ENCODE measurements at places on chromosomes 16 and 17.
A peak's percentile ranks its signal among the peaks of the same experiment; 100 is the strongest.

DNA sequence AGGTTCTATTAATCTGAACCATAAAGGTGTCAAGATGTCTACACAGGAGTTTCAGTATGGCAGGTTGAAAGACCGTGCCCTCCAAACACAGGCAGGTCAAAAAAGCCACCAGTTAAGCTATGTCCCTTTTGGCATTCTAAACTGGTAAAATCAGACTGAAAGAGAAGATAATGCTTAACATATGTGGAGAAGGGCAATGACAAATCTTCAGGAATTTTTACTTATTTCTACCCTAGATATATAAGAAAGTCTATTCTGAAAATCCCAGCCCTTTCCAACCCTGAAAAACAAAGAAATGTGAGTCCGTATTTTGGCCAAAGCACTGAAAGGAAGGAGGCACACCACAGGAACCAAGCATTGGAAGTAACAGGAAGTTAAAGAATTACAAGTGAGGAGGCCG lies 16.5 kb downstream of the AP1G1 start:
- DNase-seq, result no peak

GRCh38 chr16:57993438-57993837 lies 7.0 kb downstream of the ZNF319 start:
- no peak for DNase-seq

DNA sequence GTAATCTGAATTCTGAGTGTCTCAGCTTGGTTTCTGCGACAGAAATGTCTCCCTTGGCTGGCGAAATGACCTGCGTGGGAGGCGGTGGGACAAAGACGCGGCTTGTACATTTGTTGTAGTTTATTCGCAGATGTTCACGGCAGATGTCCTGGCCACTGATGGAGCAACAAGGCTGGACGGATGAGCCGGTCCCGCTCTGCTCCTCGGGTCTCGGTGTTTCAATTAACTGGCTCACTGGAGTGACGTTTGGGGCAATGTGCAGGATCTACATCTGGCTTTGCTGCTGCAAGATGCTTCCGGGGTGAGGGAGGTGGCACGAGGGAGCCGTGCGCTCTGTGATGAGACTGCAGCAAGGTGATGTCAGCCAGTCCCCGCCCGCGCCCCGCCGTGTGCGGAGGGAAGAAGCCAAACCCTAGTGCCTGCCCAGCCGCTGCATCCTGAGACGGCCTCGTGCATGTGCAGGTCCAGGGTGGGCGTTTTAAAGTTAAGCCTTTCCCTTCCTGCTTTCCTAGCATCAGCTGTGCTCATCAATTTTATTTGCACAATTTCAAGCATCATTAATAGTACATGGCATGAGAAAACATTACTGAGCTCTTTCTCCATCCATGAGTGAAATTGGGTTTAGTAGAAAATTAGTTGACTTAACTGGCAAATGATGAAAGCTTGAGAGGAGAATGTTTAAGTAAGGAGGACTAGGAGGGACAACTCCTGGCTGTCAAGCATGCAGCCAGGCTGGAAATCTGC lies 44.4 kb downstream of the MGAT5B start:
- DNase-seq, result no peak

- DNase-seq, result no peak
Observed at GRCh38 chr16:83813823-83814658, 6.3 kb downstream of the HSBP1 start.

GRCh38 chr16:53745753-53746266 lies 41.9 kb downstream of the FTO start:
- no peak for DNase-seq

DNA sequence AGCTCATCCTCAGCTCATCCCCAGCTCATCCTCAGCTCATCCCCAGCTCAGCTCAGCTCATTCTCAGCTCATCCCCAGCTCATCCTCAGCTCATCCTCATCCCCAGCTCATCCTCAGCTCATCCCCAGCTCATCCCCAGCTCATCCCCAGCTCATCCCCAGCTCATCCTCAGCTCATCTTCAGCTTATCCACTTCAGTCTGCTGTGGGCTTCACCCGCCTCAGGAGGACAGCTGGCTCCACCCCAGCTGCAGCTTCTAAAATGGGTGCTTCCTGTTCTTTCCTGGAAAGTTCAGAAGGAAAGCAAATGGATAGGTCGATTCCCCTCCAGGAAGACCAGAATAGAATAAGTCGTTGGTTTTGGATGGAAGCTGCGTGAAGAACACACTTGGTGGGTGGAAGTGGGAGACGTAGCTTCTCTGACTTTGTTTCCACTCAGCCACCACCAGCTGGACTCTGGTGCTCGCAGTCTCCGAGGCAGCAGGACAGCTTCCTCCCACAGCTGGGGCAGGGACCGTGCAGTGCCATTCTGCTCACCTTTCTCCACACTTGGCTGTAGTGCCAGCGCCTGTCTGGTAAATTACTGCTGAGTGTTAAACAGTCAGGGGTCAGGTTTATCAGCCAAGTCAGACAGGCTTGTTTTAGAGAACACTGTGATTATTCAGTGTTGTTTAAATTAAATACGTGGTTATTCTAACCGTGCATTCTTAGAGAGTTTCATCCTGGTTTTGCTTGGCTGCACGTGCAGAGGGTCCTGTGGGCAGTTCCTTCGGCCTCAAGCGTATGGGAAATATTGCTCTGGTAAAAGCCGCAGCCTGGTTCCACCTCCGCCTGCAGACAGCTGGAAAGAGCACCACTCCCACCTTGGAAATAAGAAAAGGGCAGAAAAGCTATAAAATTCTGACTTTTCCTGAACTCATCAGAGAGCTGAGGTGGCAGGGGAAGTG lies 61.0 kb upstream of the CHMP6 start:
- DNase-seq, result no peak

DNA sequence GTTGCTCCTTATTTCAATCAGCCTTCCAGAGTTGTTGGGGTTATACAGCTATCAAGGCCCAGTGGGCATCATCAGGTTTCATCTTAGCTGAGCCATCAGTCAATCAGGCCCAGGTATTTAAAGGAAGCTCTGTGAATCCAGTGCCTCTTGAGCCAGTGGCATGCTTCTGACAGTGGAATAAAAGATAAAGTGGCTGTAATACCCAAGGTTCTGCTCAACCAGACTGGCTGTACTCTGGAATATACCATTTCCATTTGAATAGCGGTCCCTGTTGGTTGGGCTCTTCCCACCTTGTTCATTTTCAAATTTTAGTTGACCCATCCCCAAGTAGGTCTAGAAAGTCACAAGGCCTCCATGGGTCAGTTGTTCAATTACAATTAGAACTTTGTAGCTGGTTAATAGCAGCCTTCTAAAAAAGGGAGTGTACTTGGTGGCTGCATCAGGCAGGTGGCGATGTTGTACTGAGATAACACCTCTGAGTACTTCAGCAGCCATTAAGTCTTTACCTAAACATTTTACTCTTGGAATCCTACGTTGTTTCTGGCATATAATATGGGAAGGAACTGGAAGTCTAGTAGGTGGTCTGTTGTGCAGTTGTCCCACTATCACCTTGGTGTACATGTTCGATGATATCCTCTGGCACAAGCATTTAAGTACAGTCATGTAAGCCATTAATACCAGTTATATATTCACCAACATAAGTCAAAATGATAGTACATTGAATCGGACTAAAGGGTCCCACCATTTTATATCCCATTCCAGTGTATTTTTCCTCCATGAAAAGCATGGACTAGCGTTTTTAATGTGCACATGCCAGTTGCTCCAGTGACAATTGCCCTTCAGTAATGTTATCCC lies 294.1 kb downstream of the BCAS3 start:
- DNase-seq, result no peak

DNA sequence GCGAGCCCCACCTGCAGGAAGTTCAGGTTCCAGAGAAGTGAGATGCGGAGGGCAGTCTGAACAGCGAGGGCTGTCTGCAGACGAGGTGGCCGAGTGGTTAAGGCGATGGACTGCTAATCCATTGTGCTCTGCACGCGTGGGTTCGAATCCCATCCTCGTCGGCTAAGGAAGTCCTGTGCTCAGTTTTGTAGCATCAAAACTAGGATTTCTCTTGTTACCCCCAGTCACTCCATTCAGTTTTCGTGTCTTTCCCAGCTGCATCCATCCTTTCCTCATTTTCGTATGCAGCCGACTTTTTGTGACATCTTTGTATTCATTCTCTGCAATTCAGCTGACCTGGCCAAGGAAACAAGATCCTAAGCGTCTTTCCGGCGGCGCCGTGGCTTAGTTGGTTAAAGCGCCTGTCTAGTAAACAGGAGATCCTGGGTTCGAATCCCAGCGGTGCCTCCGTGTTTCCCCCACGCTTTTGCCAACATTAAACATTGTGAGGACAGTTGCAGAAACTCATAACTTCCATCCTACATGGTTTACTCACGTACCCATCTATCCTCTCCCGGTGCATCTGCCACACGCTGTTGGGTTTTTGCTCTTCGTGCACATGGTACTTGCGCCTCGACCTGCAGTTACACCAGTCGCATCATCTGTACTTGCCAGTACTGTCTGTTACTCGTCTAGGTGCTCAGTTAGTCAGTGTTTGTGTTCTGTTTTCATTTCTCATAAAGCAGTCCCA lies 3.0 kb downstream of the BORCS6 start:
- DNase-seq, result peak; percentile 88

GRCh38 chr16:15822957-15823356 lies 33.9 kb downstream of the MYH11 start:
- DNase-seq, result no peak

DNA sequence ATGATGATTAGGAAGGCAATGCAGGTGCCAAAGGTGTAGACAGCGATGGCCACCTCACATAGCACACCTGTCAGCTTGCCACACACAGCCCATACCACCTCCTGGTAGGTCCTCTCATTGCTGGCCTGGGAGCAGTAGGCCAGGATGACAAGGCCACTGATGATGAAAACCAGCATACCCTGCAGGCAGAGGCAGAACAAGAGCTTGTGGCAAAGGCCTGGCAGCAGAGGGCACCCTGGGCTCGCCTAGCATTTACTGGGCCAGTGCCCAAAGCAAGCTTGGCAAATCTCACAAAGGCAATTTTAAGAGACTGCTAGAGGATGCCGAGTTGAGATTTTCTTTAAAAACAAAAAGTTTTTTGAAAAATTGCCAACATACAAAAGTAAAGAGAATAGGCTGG lies 5.9 kb downstream of the SLC38A7 start:
- DNase-seq, result no peak

- peak; percentile 42 for DNase-seq
Observed at GRCh38 chr17:2025220-2025621, at the start of gene RTN4RL1. TSS of gene RTN4RL1 (minus strand) at chr17:2025334. CDS start at chr17:2024865, 469 bp downstream.

DNA sequence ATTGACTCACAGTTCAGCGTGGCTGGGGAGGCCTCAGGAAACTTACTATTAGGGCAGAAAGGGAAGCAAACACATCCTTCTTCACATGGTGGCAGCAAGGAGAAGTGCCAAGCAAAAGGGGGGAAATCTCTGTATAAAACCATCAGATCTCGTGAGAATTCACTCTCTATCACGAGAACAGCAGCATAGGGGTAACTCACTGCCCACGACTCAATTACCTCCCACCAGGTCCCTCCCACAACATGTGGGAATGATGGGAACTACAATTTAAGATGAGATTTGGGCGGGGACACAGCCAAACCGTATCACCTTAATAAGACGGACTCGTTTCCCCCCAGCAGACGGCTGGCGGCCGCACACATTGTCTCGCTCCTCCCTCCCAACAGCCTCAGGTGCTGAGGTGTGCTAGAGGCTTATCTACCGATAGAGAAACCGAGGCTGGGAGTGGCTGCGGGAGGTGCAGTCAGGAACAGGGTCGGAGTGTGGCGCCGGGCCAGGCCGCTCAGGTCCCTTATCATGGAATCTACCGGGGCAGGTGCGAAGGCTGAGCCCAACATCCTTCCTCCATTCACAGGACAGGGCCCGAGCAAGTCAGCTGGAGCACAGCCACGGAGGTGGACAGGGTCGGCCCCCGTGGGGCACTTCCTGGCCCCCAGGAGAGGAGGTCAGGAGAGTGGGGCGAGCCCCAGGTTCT lies 4.9 kb upstream of the ZG16B start:
- no peak for DNase-seq

GRCh38 chr16:85947230-85948137 lies 48.5 kb downstream of the IRF8 start:
- DNase-seq, result no peak

- DNase-seq, result no peak
Observed at GRCh38 chr16:30901201-30902028, 5.0 kb downstream of the CTF1 start.

DNA sequence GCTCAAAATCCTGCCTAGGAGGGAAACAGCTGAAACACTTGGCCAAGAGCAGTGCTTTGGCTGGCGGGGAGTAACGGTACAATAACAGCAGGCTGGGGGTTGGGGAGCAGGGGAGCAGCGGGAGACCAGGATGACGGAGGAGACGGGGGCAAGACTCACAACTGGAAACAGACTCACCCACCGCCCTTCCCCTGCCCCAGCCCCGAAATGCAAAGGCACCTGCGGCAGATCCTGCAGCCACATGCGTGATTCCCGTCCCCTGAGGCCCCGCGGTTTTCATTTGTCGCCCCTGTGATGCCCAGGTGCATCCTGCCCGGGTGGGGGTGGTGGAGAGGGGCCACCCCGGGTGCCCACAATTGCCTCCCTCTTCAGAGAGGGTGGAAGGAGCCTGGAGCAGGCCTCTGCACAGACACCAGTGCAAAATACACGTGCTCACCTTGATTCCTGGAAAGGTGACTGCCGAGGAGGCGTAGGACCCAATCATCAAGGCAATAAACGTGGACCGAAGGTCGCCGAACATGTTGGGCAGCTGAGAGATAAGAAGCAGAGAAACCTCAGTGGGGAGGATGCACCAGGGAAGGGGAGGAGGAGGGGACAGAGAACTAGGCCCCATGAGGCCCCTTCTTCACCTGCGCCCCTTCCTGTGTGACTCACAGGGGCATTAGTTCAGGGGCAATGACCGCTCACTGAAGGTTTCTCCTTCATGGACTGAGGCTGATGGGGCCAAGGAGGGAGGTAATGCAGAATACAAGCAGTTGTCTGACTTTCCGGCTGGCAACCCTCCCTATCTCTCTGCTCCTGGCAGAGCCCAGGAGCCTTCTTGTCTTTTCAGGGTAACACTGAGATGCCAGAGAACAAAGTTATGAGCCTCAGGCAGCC lies 30.4 kb upstream of the PITPNA start:
- DNase-seq, result no peak

- no peak for DNase-seq
Observed at GRCh38 chr17:61455324-61456060, 3.3 kb downstream of the TBX4 start.

DNA sequence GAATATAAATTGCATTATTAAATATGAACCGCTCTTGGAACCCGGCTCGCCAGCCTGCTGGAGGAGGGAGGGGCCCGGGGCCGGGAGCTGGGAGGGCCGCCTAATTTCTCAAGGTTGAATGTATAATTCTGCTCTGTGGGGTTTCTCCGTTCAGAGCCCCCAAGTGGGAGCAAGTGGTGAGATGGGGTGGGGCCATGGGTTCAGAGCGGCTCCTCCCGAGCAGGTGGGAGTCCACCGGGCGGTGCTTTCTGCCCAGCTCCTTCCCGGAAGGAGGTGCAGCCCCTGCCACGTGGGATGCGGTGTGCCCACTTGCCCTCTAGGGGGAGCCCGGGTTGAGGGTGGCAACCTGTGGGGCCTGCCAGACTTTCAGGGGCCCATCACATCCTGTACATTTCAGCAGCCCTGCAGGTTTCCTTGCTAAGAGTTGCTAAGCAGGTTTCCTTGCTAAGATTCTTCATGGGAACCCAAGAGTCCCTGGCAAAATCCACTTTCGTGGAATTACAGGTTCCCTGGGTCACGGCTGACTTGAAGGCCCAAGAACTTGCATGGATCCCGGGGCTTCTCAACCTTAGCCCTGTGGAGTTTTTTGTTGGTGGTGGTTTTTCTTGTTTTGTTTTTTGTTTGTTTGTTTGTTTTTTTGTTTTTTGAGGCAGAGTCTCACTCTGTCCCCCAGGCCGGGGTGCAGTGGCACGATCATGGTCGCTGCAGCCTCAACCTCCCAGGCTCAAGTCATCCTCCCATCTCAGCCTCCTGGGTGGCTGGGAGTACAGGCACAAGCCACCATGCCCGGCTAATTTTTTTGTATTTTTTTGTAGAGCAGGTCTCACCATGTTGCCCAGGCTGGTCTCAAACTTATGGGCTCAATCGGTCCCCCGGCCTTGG lies 196.7 kb upstream of the GSE1 start:
- DNase-seq, result peak; percentile 48

GRCh38 chr16:89407925-89408300 lies 82.4 kb downstream of the ANKRD11 start:
- DNase-seq, result no peak

All from activated CD4-positive, CD25-positive, alpha-beta regulatory T cell (primary cell).